ENCODE measurements at places on chromosomes 6 and 20. TPM values are rescaled to one million over a fixed set of nuclear protein-coding genes. Genes with fewer than 3 reads are reported as not detected.

- DNase-seq = peak; percentile 58
Observed at GRCh38 chr6:26457264-26457805, 420 bp upstream of the BTN2A1 start.

- no peak for DNase-seq
Observed at GRCh38 chr20:49229381-49229780, 10.2 kb downstream of the DDX27 start.

GRCh38 chr6:116217069-116217468, 36.8 kb downstream of the TSPYL4 start:
- DNase-seq = no peak

DNA sequence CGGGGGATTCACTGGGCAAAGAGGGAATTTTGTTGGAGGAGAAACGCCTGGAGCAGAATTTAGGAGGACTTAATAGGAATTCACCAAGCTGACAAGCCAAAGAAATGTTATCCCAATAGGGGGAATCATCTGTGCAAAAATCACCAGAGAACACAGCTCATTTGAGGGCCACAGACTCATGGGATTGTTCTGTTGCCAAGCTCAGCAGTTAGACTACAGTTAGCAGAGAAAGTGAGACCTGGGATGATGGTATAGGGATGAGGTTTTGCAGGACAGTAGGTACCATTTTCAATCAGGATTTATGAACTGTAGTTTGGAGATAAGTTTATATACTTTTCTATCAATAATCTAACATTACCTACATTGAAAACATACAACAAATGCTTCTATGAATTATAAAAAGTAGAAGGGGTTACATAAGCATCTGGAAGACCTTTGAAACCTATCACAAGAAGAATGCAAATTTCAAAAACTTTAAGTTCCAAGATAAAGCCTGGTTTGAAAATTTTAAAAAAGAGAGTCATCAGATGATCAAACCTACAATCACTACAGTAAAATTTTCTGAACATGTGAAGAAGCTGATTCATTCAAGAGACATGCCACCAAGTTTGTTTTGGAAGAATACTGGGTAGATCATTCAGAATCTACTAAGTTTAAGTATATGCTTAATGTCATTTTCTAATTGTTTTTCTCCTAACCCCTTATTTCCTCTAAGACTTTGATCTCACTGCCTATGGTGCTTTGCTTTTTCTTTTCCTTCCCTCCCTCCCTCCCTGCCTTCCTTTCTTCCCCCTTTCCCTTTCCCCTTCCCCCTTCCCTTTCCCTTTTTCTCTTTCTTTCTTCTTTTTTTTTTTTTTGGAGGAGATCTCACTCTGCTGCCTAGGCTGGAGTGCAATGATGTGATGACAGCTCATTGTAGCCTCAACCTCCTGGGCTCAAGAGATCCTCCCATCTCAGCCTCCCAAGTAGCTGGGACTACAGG, 81.5 kb downstream of the KIF13A start:
- DNase-seq = no peak

DNA sequence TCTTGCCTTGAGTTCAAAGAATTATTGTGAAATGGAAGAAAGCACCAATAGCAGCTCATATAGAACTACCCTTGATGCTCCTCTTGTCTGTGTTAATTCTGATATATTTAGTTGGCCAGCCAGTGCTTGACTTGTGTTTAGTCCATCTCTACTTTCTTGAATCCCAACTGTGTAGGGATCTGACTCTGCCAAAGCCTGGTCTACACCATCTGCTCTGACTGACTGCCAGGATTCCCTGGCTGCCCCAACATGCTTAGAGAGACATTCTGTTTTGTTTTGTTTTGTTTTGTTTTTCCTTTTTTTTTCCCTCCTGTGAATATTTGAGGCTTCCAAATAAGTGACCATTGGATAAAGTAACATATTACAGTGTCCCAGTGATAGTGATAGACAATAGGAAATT, 953.7 kb upstream of the MANEA start:
- no peak for DNase-seq

DNA sequence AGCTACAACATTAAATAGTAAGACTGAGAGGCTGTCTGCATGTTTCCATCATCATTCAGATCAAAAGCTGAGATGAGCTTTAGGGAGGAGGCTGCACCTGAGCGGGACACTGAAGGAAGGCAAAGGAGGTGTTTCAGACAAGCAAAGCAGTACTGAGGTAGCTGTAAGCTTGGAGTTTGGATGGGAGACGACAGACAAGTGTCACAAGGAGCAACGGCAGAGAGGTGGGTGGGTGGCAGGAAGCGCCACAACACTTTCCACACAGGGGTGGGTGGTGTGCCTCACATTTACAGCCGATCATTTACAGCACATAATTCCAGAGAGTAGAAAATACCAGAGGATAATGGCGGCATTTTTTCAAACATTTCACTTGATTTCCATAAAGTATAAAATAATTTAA, 205.5 kb upstream of the SHLD1 start:
- no peak for DNase-seq

DNA sequence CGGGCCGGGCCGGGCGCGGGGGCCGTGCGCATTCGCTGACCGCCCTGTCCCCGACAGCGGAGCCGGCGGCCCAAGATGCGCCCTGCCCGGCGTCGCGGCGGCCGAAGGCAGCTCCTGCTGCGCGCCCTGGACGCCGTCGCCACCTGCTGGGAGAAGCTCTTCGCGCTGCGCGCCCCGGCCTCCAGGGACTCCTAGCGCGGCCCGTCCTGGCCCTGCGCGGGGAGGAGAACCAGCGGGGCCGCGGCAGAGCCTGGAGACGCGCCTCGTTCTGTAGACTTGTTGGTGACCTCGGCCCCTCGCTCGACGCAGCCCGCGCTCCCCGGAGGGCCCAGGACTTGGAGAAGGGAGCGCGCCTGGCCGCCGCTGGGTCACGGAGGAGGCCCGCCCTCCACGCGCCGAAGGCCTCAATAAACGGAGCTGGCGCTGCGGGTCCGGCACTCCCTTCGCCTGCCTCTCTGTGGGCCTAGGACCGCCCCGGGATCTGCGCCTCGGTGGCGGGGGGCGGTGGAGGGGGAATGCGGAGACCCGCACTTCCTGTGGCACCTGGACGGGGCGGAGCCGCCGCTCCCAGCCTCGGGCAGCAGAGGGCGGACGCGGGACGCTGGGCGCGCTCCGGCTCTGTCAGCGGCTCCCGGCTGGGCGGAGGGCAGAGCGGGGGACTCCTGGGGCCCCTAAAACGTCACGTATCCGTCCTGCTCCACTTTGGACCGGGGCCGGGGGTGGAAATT, 2.7 kb downstream of the C20orf204 start:
- peak; percentile 89 for DNase-seq

- no peak for DNase-seq
Observed at GRCh38 chr6:90544081-90544480, 42.8 kb downstream of the MAP3K7 start.

GRCh38 chr6:104656235-104656634, 203.5 kb downstream of the HACE1 start:
- DNase-seq = no peak

DNA sequence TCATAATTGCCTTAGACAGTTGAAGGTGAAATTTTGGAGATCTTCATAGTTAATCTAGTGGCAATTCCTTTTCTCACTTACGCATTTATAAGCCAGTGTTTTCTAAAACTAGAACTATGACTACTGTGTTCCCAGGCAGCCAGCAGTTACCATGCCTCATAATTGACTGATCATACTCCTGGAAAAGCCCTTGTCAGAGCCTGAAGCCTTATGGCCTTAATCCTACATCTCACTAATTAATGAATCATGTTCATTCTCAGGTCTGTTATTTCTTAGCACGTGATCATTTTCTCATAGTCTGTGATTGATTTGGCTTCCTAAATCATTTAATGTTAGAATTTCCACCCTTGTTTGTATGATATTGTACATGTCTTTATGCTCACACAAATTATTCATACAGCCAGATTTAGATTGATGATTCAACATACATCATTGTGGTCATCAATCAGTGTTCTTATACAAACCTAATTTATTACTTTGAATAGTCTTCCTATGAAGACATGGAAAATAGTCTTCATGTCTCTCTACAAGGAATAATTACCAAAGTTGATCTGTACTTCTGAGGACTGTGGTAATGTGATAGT, 132.6 kb upstream of the ASCC3 start:
- DNase-seq = no peak

DNA sequence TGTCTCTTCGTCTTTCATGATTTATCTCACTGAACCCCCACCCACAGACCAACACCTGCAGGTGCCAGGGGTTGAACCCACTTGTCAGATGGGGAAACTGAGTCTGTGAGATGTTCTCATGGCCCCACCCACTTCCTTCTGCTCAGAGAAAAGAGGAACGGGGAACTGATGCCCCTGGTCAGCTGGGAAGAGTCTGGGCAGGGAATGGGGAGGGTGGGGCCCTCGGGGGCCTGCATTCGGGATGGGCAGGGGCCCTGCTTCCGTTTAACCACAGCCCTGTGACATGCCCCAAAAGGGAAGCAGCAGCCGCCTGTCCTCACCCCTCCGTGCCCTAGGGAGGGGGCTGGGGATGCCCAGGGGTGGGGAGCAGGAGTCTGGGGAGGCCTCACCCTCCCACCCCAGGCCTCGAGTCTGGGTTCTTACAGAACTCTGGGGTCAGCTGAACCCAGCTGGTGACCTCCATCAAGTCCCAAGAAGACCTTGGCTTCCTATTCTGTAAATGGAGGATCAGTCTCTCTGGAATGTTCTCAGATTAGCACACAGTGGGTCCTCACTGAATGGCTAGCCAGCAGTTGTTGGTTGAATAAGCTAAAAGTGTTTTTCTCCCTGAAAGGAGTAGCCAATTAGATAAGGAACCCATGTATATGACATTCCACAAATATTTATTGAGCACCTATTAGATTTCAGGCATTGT, 81.5 kb downstream of the CEBPB start:
- no peak for DNase-seq

DNA sequence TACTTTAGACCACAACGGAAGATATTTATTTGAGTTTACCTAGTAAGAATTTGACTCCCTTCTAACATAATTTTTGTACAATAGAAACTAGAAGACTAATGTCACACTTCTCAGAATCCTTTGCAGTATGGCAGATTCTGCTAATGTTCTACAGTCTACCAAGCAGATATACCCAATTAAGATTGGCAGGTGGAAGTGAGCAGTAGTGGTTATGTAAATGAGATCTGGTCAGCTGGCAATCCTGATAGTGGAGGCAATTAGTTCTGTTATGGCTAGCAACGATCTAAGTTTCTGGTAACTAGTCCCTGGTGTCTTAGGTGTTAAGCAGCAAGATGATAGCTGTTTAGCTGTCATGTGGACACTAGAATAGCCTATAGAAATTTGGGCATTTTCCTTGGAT, 101.0 kb downstream of the CENPW start:
- no peak for DNase-seq

GRCh38 chr6:146861029-146861563, 262.3 kb downstream of the ADGB start:
- DNase-seq = no peak

DNA sequence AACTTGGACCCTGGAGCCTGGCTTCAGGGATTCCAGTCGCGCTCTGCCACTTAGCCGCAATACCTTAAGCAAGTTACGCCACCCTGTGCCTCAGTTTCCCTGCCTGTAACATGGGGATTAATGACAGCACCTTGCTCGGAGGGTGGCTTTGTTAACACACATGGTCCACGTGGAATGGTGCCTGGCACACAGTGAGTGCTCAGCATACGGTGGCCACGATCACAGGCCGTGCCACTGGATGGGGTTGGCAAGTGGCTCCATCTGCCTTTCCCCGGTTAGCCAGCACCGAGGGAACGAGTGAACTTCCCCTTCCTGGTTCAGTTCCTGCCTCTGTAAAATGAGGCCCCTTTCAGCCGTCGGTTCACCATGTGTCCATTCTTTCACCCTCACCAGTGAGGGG, 17.2 kb downstream of the C6orf132 start:
- no peak for DNase-seq

GRCh38 chr6:25883536-25883935, 9.5 kb upstream of the SLC17A3 start:
- no peak for DNase-seq

DNA sequence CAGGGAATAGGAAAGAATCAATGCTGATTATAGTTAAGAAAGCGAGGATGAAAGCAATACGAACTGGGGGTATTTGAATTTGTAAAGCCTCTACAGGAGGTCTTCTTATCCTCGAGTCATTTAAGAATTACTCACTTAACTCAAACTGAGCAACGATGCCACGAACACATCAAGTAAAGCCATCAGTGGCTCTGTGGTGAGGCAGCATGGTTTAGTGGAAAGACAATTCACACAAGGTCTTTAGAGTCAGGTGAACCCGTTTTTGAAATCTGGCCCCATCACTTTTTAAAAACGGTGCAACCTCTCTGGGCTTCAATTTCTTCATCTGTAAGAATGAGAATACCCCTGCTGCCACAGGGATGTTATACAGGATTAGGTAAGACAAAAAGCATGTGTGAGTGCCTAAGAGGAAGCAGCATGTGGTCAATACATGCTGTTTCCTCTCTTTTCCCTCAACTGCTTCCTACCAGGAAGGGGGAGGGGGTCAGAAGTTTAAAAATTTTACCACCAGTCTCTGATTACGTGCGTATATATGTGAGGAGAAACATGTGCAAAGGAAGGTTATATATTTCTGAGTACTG, 162.0 kb downstream of the BTBD9 start:
- peak; percentile 31 for DNase-seq

GRCh38 chr6:150297327-150298029, 71.3 kb upstream of the IYD start:
- DNase-seq = no peak

GRCh38 chr6:71602385-71603007, 283.9 kb upstream of the RIMS1 start:
- DNase-seq = no peak

DNA sequence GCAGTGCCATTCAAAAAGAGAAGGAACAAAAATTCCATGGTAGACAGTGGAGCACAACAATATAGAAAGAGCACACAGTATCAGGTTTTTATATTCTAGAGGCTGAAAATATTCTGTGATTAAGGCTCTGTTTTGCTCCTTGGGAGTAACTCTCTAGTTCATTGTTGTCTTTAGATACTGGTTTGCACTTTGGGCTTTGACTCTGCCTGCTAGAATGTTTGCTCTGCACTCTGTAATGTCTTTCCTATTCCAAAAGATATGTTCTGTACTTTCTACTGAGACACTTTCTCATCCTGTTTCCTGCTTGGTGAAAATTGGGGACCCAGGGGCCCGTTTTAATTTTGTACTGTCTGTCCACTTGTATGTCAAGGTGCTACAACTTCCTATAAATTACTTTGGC, 564.7 kb downstream of the BMP2 start:
- no peak for DNase-seq

DNA sequence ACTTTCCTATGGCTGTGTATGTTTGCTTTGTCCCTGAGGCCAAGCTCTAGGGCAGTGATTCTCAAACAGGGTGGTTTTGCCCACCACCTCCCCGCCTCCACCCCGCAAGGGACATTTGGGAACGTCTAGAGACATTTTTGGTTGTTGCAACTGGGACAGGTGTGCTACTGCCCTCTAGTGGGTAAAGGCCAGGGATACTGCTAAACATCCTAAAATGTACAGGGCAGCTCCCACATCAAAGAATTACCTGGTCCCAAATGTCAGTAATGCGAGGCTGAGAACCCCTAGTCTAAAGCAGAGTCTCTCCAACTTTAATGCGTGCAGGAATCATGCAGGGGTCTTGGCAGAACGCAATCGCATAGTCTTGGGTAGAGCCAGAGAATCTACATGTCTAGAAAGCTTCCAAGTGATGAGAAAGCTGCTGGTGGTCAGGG, 5.1 kb downstream of the KCNS1 start:
- peak; percentile 73 for DNase-seq

- DNase-seq = peak; percentile 75
Observed at GRCh38 chr6:166313255-166314070, 5.3 kb upstream of the PRR18 start.

HMGA1 gene
- total RNA-seq = 2,191 TPM

RNF144B gene
- total RNA-seq = 2.3 TPM

MYL9 gene
- 217 TPM for total RNA-seq

FOXS1 gene
- total RNA-seq = not detected

MCCD1 gene
- total RNA-seq = not detected

ACSS1 gene
- 0.61 TPM for total RNA-seq

C20orf204 gene
- 1.3 TPM for total RNA-seq

SCUBE3 gene
- total RNA-seq = 2.7 TPM

MRAP2 gene
- 8.3 TPM for total RNA-seq
